ENCODE measurements at places on chromosomes 7 and 10. TPM values are rescaled to one million over a fixed set of nuclear protein-coding genes. Genes with fewer than 3 reads are reported as not detected.

- no peak for DNase-seq
Observed at GRCh38 chr7:70259502-70259901, 661.2 kb downstream of the AUTS2 start.

- DNase-seq: no peak
Observed at GRCh38 chr10:125554016-125554703, 128.8 kb downstream of the TEX36 start.

DNA sequence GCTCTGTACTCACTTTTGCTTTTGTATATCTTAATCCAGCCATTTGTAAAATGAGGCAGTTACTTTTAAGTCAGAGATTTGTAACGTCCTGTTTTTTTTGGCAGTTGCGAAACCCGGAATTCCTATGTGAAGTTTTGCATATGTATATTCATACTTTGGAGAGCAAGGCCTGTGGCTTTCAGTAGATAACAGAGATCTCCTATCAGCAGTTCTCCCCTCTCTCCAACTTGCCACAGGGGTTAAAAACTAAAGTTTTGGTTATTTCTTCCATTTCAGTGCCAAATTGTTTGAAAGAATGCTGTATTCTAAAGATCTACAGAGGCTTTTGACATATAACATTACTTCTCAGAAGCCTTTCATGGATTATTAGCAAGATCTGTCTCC is 102.4 kb downstream of the EXOC4 start:
- DNase-seq: no peak

- DNase-seq: no peak
Observed at GRCh38 chr7:5755704-5756504, 25.6 kb downstream of the RNF216 start.

- no peak for DNase-seq
Observed at GRCh38 chr7:151243045-151243349, 5.5 kb downstream of the SMARCD3 start.

- DNase-seq: peak; percentile 56
Observed at GRCh38 chr7:157357129-157358040, 20.6 kb downstream of the DNAJB6 start.

HMX2 gene
- total RNA-seq: 0.43 TPM

PRTFDC1 gene
- 0.41 TPM for total RNA-seq

HOXA3 gene
- total RNA-seq: not detected

- no peak for DNase-seq
Observed at GRCh38 chr10:130958003-130958402, 353.5 kb downstream of the TCERG1L start.

DNA sequence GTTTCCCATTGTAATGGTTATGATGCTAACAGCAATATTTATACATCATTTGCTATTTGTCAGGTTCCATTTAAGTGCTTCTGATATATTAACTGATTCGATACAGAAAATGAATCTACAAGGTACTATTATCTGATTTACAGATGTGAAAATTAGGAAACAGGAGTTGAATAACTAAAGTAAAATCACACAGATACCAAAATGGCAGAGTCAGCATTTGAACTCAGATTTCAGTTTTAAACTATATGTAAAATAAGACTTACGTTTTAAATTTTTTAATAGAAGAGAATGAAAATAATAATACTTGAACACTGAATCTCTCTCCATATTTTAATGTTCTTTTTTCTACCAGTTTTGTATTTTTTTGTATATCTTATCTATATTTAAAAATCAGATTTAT is 313.2 kb downstream of the MDFIC start:
- DNase-seq: no peak

CUBN gene
- total RNA-seq: 0.24 TPM

- no peak for DNase-seq
Observed at GRCh38 chr7:46885167-46885566, 696.7 kb downstream of the TNS3 start.

DNA sequence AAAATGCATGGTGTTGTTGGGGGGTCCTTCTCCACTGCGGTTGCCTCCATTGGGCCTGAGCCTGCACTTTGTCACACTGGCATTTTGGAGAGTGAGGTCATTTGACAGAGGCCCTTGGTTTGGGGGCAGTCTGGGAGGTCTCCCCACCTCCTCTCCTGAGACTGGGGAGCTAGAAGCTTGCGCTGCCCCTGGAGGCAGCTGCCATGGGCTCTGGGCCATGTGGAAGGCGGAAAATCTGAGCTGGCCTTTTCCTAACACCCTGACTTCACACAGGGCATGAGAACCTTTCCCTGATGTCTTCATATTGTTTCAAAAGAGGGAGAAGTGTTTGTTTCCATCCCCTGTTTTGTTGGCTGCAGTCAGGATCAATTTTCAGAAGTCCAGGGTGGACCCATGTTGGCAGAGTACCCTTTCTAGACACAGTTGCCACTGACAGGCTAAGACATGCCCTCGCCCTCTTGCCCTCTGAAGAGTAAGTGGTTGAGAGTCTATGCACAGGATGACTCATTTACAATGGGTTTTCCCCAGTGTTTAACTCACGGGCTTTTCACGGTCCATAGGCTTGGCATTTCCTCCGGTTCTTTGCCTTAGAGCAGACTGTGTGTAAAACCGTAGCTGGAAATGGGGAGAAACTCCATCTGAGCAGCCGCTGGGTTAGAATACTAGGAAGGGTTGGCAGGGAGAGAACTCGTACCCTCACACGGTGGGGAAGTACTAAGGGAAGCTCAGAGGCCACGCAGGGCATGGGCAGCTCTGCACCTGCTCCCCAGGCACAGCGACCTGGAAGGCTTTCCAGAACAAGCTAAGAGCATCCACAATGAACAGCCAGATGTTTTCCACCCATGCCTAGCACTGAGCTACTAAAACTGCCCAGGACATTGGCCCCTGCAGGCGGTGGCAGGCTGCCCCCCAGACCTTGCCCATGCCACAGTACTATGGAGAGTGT is 655.0 kb downstream of the SDK1 start:
- DNase-seq: no peak
